ENCODE measurements at places on chromosomes 4 and X.

GRCh38 chr4:133154725-133155124, 5.6 kb downstream of the PCDH10 start:
- DNase-seq, result no peak

DNA sequence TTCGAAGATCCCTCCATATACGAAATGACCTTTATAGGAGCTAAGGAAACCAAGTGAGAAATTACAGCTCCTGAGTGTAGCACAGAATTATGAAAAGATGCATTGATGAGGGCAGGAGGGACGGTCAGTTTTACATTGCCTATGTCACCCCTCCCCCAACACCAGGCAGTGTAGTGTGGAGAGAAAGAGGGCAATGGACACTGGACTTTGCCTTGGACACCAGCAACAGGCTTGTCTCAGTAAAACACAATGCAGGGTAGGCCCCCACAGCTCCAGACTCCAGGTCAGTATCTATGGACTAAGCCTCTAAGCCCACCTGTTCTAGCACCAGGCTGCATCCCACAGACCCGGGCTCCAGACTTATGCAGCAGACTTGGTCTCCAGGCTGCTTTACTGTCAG, 16.5 kb downstream of the APOOL start:
- DNase-seq, result no peak

GRCh38 chrX:154308108-154308946, 12.7 kb downstream of the TKTL1 start:
- DNase-seq, result peak; percentile 74

GRCh38 chr4:109979920-109980717, 67.4 kb downstream of the EGF start:
- DNase-seq, result no peak

GRCh38 chr4:7518871-7519637, 84.3 kb upstream of the PSAPL1 start:
- no peak for DNase-seq

DNA sequence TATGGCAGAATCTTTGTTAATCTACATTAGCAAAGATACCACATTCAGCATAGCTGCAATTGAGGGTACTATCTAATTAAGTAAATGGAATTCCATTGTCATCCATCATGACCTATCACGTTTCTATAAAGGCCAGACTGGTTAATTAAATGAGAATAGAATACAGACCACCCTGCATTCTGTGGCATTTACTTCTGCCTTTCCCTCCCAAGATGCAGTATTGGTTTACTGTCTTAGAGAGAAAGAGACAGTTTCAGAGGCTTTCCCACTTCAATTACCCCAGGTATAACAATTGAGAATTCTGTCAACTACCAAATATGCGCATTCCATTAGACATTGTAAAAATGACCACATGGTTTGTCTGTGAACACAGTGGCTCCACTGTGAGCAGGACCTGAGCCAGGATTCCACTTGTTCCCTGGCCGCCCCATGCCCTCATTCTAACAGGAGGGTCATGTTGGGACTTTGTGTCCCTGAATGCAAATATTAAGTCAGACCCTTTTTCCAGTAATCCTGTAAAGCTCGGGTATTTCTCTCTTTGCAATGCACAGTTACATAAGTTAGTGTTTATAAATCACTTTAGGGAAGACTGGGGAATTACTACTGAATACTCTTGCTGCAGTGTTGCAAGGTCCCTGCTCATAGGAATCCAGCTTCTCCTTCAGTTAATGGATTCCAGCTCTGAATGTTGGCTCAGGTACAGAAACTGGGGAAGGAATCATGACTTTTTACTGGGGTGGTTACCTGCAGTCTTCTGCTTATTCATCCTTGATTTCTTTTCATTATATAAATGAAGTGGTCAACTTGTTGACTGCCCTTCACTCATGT, 261.0 kb downstream of the PDGFC start:
- no peak for DNase-seq

GRCh38 chr4:61628727-61629126, 428.6 kb downstream of the ADGRL3 start:
- DNase-seq, result no peak

- DNase-seq, result peak; percentile 39
Measured at GRCh38 chr4:78776729-78777575, 802 bp downstream of the BMP2K start.

DNA sequence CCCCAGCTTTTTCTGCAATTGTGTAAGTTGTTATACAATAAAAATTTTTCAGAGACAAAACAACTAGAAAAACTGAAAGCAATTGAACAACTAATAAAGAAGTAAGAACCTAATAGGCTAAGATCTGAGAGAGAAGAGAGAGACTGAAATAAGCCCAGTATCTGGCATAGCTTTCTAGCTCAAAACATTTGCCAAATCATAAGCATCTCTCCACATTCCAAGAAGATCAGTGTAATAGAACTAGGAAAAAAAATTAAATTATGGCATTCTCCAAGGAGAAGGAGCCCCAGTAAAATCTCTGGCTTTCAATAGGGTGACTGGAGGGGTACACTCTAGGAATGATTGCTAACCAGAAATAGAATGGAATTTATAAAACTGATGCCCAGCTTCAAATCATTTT, 19.0 kb upstream of the PPP3CA start:
- no peak for DNase-seq

- no peak for DNase-seq
Measured at GRCh38 chr4:174041555-174042105, 241.8 kb downstream of the FBXO8 start.

All from effector CD4-positive, alpha-beta T cell (primary cell).